ENCODE measurements at places on chromosomes 13 and 19.
A peak's percentile ranks its signal among the peaks of the same experiment; 100 is the strongest.

DNA sequence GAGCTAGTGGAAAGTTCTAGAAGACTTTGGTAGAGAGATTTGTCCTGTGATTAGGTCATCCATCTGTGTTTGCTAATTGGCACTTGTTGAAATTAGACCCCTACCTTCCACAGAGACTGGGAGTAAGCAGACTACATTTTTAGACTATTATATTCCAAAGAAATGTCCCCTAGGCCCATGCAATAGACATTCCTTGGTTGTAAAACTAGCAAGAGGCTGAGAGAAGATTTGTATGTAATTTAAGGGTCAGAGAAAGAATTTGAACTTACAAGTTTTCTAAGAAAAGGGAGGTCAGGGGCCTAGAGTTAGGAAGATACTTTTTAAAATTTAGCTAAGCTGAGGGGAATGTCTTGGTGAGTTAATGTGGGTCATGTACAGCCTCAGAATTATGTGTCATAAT, 470.7 kb upstream of the SLITRK1 start:
- DNase-seq, result no peak

- DNase-seq, result no peak
Measured at GRCh38 chr13:28492569-28493367, 2.2 kb downstream of the FLT1 start.

- DNase-seq, result no peak
Measured at GRCh38 chr19:16161840-16162239, 11.5 kb downstream of the CIB3 start.

DNA sequence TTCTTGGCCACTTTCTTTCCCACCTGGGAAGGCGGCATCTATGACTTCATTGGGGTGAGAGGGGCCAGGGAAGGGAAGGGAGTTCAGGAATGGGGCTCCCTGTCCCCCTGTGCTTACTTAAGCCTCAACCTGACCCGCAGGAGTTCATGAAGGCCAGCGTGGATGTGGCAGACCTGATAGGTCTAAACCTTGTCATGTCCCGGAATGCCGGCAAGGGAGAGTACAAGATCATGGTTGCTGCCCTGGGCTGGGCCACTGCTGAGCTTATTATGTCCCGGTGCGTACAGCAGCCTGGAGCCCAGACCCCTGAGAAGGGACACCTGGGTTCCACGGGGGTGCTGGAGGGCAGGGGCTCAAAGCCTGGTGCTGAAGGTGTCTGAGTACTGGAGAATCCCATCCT, 1.1 kb downstream of the TMEM147 start:
- DNase-seq, result no peak

GRCh38 chr13:103236213-103236612, 170.0 kb upstream of the SLC10A2 start:
- no peak for DNase-seq

GRCh38 chr13:80083853-80084676, 256.9 kb downstream of the SPRY2 start:
- peak; percentile 26 for DNase-seq

- DNase-seq, result no peak
Measured at GRCh38 chr19:49860336-49861102, 6.9 kb downstream of the PNKP start.

Data from small intestine (tissue), 16 donors.